Stimulated activated CD4-positive, alpha-beta T cell treated with anti-CD3 and anti-CD28 coated beads, Interleukin-4, amount 100 ng/mL, for 4 hours (primary cell): ENCODE measurements at places on chromosomes 2 and 18.

- no peak for DNase-seq
Measured at GRCh38 chr2:223896833-223897311, 48.3 kb downstream of the WDFY1 start.

GRCh38 chr2:85175369-85176299, 42.4 kb downstream of the TCF7L1 start:
- DNase-seq = no peak

- DNase-seq = no peak
Measured at GRCh38 chr18:80183273-80184050, 63.9 kb downstream of the PARD6G start.

DNA sequence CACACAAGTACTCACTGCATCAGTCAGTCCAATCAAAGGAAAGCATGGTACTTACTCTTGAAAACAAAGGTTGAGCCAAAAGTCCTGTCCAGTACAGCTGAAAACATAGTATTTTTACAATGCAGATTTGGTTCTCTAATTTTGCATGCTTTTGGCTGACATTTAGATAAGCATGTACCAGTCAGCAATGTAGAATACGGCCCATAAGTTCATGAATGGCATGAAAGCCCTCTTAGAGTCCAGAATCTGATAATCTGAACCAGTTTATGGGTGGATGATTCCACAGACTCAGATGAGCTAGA, 90.2 kb downstream of the CCBE1 start:
- DNase-seq = no peak

GRCh38 chr2:130835766-130836015, 1.0 kb upstream of the ARHGEF4 start:
- no peak for DNase-seq

DNA sequence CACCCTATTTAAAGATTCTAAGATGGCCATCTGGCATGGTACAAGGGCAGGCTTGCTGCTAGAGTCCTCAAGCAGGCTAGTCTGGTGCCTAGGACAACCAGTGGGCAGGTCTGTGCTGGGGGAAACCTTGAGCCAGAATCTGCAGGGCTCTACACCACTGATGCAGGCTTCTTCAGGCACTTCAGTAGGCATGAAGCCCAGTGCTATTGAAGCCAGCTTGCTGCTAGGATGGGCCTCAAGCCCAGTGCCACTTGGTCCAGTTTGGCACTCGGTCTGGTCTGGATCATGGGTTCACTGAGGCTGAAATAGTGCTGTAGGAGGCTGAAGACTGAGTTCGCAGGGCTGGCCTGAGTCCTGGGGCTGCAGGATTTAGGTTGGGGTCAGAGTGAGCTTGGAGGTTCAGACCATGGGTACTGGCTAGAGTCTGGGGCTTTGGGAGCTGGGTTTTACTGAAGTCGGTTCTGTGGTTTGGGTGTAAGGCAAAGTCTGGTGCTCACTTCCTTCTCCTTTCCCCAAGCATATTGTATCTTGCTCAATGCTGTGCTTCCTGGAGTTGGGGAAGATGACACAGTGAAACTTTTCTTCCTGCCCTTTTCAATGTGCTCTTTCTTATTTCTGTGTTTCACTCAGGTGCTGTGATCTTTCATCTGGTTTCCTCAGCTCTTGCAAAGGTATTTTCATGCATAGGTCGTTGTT, 41.2 kb downstream of the SP100 start:
- DNase-seq = no peak

- DNase-seq = no peak
Measured at GRCh38 chr2:96549466-96549785, 12.9 kb downstream of the ARID5A start.

- no peak for DNase-seq
Measured at GRCh38 chr2:201986463-201986735, 47.3 kb upstream of the FZD7 start.

DNA sequence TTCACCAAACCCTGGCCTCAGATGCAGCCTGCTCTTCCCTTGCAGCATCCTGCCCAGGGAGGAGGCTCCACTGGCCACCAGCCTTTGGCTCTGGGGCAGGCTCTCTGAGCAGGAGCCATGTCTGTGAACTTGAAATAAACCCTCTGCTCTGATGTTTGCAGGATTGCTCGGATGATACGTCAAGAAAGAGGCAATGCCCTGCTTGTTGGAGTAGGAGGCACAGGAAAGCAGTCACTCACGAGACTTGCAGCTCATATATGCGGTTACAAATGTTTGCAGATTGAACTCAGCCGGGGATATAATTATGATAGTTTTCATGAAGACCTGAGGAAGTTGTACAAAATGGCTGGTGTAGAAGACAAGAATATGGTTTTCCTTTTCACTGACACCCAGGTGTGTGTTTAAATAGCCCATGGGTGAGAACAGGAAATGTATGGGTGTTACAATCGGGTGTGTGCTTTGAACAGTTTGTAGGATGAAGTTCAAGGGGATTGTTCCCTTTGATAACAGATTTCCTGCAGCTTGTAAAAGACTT, 177.9 kb downstream of the DNAH6 start:
- no peak for DNase-seq

GRCh38 chr2:75844651-75845050, 133.9 kb upstream of the GCFC2 start:
- DNase-seq = no peak

DNA sequence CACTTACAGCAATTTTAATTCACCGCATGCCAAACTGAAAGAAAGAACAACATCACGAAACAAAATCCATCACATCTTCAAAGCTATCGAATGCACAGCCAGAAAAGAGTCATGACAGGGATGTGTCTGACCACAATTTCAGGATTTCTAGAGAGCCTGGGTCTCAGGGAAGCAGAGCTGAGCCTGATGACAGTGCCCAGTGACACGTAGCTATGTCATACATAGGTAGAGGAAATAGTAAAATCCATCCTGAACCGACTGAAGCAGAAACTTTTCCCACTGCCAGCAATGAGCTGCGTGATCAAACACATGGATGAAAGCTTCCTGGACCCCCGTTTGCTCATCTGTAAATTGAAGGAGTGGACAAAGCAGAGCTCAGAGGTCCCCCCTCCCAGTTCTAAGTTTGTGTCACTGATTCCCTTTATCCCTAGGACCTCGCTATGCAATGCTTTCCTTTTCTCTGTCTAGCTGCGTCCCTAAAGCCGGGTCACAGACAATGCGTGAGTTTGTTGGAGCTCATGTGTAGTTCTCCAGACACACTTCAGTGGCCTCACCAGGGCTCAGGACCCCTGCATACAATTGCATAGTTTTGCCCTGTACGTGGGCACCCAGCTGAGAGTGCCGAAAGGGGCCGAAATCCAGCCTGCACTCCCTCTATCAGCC, 37.6 kb downstream of the CCBE1 start:
- no peak for DNase-seq

- no peak for DNase-seq
Measured at GRCh38 chr18:57741273-57741672, 61.8 kb downstream of the ATP8B1 start.

DNA sequence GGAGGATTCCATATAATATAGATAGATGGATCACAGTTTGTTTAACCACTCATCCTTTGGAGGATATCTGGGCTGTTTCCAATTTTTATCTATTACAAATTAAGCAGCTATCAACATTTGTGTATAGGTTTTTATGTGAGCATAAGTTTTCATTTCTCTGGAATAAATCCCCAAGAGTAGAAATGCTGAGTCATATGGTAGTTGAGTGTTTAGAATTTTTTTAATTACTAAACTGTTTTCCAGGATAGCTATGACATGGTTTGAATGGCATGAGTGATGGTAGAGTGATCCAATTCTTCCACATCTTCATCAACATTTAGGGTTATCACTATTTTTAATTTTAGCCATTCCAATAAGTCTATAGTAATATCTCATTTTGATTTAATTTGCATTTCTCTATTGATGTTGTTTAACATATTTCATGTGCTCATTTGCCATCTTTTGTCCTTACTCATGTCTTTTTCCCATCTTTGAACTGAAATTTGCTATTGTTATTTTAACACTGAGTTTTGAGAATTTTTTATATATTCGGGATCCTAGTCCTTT, 31.4 kb downstream of the ABCB11 start:
- DNase-seq = no peak

GRCh38 chr18:11960743-11961380, 20.4 kb upstream of the IMPA2 start:
- DNase-seq = no peak

DNA sequence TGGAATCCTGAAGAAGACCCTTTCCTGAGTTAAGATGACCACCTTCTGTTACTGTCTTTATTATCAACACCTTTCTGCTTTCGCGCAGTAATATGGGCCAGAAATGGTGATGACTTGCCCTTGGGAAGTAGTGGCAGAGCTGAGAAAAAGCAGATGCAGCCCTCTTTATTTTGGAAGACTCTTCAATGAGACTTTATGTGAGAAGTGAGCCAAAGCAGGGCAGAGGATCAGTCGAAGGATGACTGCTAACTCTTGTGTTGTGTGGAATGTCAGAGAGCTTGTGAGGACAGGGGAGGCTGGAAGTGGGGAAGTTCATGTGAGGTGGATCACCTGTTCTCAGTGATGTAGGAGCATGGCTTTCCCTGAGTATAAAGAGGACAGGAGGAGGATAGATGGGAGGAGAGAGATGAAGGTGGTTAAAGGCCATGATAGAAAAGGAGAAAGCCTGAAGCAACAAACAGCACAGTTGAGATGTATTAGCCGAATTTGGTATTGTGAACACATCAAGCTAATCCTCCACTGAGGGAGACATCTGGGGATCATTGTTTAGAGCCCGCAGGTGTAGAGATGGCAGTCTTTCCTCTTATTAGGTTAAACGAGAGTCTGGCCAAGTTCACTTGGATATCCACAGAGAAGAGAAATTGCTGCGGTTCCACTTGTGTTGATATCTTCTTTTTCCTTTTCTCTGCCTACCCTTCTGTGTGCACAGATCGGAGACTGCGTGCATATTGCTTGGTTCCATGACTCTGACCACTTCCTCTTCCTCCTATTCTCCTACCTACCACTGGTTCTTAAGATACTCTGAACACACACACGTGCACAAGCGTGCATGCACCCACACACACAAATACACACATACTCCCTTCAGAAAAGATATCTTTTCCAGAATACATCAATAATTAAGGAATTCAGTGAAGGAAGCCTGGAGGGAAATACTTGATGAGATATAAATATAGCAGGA, 67.4 kb downstream of the SLC9A2 start:
- DNase-seq = no peak

DNA sequence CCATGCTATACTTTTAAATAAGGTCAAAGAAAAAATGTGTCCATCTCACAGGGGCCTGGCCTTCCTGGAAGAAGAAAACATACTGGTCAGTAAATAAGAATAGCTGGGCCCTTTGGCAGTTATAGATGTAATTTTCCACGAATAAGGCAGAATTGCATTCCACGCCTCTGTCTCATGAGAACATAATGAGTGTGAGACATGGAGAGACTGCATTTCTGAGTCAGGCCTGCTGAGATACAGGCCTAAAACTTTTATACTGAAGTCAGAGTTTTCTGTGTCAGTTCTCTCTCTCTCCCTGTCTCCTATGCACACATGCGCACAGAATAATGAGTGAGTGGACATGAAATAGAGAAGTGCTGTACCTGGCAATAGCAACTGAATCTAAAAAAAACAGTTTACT, 20.4 kb upstream of the IL1R1 start:
- no peak for DNase-seq

- no peak for DNase-seq
Measured at GRCh38 chr2:152475982-152476381, 141.0 kb downstream of the FMNL2 start.

DNA sequence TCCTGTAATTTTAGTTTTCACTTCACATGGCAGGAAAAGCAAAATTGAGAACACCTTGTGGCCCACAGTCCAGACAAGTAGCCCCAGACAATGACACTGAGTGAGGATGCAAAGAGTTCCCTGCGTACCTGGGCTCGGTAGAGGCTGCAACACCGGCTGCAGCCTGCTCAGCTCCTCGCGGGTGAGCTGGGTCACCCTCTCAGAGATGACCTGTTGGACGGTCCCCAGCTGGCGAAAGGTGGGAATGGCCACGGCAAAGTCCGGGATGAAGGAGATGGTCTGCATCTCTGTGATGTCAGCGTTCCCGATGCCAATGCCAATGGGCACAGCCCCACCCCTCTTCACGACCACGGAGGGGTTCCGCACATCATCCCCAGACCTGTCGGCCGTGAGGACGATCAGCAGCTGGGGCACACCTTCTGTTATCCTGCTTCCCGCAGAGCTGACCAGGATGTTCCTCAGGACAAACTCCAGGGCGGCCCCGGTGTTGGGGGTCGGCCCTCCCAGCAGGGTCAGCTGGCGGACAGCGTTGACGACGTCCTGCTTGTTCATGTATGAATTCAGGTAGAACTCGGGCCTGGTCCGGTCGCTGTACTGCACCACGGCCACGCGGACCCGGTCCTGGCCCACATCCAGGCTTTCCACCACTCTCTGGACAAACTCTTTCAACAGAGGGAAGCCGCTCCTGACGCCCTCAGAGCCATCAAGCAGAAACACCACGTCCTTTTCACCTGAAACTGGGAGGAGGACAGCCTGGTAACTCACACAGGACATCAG, 39.5 kb downstream of the COL6A3 start:
- DNase-seq = no peak

- no peak for DNase-seq
Measured at GRCh38 chr2:196316050-196316430, 144.7 kb upstream of the STK17B start.

GRCh38 chr2:10977621-10978020, 65.9 kb downstream of the KCNF1 start:
- DNase-seq = no peak

DNA sequence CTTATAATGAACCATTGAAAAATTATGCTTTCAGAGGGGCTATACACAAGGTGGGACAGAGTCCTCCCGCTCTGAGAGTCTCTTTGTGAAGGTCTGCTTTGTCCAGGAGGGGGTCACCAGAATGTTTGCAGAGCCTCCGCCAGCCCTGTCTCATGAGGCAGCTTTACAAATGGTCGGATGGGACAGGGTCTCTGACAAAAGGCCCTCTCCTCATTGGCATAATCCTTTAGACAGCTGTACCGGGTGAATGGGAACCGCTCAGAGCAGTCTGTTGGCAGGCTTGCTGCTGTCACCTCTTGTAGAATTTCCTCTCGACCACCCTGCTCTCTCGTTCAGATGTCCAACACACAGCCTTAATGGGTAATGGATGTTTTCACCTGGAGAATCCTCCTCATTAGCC, 40.2 kb upstream of the TGIF1 start:
- no peak for DNase-seq

DNA sequence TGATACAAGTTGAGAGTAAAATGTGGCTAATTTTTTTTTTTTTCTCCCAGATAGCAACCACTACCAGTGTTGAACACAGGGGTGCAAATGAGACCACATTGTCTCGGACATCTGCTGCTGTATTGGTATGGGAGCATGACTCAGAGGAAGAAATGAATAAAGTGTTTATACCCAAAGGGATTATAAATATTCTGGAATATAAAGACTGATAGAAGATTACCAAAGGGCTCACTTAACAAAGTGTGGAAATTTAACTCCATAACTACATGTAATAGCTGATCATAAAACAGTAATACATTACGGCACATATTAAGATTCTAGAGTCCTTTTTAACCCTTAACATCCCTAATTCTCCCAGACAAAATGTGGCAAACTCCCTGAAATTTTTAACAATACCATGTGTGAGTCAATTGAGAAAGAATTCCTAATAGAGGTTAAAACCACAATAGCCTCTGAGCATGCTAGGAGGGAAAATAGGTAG, 1023.0 kb upstream of the ACVR2A start:
- DNase-seq = no peak

- DNase-seq = no peak
Measured at GRCh38 chr2:86284401-86284841, 53.0 kb downstream of the REEP1 start.
